ENCODE measurements at places on chromosomes 11 and 22.

DNA sequence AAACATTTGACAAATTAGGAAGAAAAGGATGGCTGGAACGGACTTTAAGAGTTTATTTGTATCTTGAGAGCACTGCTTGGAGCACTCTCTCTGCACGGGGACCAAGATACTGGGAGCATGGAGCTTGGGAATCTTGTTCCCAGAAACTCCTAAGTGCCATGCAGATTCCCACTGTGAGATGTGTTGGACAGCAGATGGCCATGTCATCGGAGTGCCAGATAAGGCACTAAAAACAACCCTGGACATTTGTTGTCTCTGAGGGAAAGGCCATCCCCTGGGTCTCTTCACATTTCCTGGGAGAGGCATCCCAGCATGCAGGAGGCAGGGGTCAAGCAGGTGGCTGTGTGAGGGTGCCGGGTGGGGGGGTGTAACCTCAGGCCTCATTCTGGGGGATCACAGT, 2.9 kb downstream of the KIRREL3 start:
- no peak for DNase-seq

DNA sequence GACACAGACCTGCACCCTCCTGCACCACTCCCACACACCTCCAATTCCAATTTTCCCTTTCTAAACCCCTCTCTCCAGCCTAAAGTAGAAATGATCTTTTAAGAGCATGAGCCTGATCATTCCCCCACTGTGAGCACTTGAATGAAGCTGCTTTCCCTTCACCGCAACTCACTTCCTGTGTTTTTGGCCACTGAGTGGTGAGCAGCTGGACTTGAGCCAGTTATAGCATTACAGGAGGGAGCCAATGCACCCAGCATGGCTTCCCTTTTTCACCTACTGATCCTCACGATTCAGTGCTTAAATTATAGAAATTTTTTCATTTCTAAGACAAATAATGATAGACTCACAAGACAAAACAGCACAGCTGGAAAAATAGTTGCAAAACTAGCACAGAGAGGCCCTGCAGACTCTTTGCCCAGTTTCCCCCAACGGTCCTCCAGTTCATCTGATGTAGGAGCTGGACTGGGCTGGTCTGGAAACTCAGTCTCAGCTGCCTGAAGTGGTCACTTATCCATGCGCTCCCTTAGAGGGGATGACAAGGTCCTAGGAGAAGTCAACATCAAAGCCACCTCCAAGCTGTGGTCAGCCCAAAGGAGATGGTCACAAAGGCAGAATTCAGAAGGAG, 9.7 kb upstream of the APOL4 start:
- DNase-seq, result no peak

DNA sequence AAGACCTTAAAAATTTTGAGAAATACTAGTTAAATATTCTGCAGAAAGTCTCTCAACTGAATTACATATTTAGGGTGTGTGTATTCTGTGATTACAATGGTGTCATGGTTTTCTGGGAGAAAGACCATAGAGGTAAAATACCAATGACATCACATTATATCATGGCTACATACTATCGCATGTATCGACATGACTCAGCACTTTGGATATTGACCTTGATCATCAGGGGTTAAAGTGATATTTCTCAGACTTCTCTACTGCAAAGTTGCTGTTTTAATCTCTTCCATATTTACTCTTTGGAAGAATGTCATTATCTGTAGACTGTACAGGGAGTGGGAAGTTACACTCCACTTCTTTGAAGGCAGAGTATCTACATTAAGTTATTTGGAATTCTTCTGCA, 1046.6 kb downstream of the FAM181B start:
- DNase-seq, result no peak

GRCh38 chr11:100753571-100753970, 66.5 kb downstream of the ARHGAP42 start:
- no peak for DNase-seq

GRCh38 chr11:44968510-44968909, 17.8 kb upstream of the TP53I11 start:
- no peak for DNase-seq

GRCh38 chr11:62025487-62026105, 58.2 kb upstream of the FTH1 start:
- peak; percentile 13 for DNase-seq

DNA sequence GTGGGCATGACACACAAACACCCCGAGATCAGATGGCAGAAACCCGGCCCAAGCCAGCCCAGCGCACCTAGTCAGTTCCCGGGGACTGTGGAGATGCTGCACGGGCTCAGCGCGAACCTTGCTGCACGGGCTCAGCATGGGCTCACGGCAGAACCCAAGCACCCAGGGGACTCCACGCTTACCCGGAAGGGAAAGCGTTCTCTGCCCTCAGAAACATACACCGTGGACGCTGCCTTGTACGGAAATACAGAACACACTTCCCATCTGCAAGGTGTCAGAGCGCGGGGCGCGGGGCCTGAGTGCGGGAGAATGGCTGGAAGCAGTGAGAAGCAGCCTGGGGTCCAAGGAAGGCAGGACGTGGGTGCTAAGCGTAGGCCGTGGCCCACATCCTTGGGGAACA, 319.9 kb downstream of the NTM start:
- no peak for DNase-seq

- DNase-seq, result no peak
Observed at GRCh38 chr11:11565636-11566035, 56.2 kb downstream of the GALNT18 start.

Measured in stimulated activated CD4-positive, alpha-beta T cell treated with anti-CD3 and anti-CD28 coated beads, Interleukin-1b, Interleukin-23, amount 100 ng/mL, for 4 hours (primary cell).